Trophoblast cell (in vitro differentiated cells and primary cell): ENCODE measurements at places on chromosomes 7 and 10.

DNA sequence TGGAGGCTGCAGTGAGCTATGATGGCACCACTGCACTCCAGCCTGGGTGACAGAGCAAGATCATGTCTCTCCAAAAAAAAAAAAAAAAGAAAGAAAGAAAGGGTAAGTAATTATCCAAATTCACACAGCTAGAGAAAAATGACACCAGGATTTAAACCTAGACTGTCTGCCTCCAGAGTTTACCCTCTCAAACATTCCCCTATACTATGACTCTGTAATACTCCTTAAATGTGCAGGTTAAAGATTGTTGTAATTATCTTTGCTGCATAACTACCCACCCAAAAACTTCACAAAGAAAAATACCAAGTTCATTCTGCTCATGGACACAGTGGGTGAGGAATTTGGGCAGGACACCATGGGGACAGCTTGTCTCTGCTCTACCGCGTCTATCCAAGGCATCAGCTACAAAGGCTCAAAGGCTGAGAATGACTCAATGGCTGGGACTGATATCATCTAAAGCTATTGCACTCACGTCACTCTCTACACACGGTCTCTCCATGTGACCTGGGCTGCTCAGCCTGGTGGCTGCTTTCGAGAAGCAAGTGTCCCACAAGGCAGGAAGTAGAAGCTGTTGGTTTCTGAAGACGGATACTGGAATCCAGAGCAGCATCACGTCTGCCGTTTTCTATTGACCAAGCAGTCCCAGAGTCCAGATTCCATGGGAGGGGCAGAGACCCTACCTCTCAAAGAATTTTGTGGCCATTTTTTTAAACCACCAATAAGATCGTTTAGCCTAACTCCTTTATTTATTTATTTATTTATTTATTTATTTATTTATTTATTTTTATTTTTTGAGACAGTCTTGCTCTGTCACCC, 185.7 kb upstream of the AUTS2 start:
- no peak overlapping the region for H3K4me3 ChIP-seq
- no peaks in the 10 kb centered on the region for H3K36me3 ChIP-seq
- H3K27me3 ChIP-seq = no peaks in the 10 kb centered on the region
- peaks cover 1% of the 10 kb centered on the region for H3K4me1 ChIP-seq

- H3K4me1 ChIP-seq = no peaks in the 10 kb centered on the region
- no peaks in the 10 kb centered on the region for H3K27me3 ChIP-seq
- H3K36me3 ChIP-seq = no peaks in the 10 kb centered on the region
- no peak overlapping the region for H3K4me3 ChIP-seq
- DNase-seq = peak; percentile 18
Measured at GRCh38 chr7:96669812-96670211, 39.8 kb downstream of the SEM1 start.

GRCh38 chr7:51313738-51314425, 2.7 kb downstream of the COBL start:
- H3K27ac ChIP-seq = no peak overlapping the region
- H3K4me3 ChIP-seq = no peak overlapping the region
- H3K4me1 ChIP-seq = peaks cover 6% of the 10 kb centered on the region

DNA sequence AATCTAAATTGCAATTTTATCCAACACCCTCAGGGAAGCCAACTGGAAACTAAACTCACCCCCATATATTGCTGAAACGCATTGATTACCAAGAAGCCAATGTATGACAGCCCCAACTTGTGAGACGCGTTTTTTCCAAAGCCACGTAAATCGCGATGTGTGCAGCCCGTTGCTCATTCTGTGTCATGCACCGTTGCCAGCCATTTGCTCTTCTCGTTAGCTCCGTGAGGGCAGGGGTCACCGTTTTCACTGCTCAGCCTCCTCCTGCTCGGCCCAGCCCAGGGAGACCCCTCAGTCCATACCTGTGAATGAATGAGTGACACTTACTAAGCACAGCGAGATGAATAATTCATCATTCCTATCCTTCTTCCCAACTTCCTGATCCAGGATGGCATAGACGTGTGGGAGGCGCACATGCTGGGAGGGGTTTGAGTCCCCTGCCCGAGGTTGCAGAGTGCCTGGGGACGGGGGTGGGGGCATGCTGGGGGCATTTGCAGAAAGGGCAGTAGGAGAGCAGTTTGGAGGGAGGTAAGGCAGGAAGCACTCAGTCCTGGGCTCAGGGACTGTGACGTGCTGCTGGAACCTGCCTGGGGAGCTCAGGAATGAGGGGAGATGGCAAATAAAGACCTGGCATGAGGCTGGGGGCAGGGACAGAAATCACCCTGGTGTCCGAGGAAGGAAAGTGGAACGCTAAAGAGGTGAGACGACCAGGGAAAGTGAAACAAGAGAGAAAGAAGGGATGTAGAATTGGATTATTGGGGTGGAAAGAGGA, 104.2 kb upstream of the SDK1 start:
- no peaks in the 10 kb centered on the region for H3K36me3 ChIP-seq
- no peaks in the 10 kb centered on the region for H3K4me1 ChIP-seq
- DNase-seq = no peak
- H3K27ac ChIP-seq = no peak overlapping the region
